Lung microvascular endothelial cell (primary cell): ENCODE measurements at places on chromosomes 2 and 18. TPM values are rescaled to one million over a fixed set of nuclear protein-coding genes. Genes with fewer than 3 reads are reported as not detected.

CCDC74B gene
- 0.79 and 1.5 TPM in 2 replicates for total RNA-seq

CBLN2 gene
- total RNA-seq = under 0.01 TPM in 1 of 2 replicates, not detected in the other

IL36B gene
- total RNA-seq = not detected in 2 replicates

GRCh38 chr2:168780669-168781071 lies 21.8 kb upstream of the NOSTRIN start:
- DNase-seq = peak; percentile 96

- no peak for DNase-seq
Observed at GRCh38 chr2:174322746-174323145, 12.0 kb upstream of the SP9 start.

- DNase-seq = peak; percentile 26
Observed at GRCh38 chr18:48997985-48998831, 47.4 kb upstream of the SMAD7 start.

GRCh38 chr2:39476524-39476923 lies 39.4 kb upstream of the MAP4K3 start:
- DNase-seq = no peak

- no peak for DNase-seq
Observed at GRCh38 chr2:86378469-86378868, 41.0 kb upstream of the REEP1 start.

GRCh38 chr2:149160701-149161217 lies 122.3 kb downstream of the LYPD6B start:
- DNase-seq = no peak

DNA sequence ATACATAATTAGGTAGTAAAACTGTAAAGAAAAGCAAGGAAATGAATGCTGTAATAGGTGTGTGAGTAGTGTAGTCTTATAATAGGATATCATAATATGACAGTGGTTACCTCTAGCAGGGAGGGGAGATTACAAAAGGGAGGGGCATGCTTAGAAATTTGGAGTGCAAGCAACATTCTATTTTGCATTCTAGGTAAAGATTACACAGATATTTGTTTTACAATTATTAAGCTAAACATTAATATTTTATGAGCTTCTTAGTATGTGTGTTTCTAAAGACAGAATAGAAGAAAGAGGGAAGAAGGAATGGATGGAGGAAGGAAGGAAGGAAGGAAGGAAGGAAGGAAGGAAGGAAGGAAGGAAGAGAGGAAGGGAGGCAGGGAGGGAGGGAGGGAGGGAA lies 177.9 kb downstream of the PAX3 start:
- DNase-seq = no peak

DNA sequence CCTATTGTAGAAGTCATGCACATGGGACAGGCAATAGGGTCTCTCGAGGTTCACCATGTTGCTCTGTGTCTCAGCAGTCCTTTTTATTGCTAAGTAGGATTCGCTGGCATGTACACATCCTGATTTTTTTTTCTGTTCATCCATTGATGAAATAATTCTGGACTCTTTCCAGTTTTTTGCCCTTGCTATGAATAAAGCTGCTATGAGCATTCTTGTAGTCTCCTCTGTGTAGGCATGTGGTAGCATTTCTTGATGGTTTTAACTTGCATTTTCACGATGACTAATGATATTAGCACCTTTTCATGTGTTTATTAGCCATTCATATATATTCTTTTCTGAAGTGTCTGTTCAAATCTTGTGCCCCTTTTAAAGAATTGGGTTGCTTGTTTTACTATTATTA lies 65.8 kb upstream of the EDAR start:
- DNase-seq = no peak

DNA sequence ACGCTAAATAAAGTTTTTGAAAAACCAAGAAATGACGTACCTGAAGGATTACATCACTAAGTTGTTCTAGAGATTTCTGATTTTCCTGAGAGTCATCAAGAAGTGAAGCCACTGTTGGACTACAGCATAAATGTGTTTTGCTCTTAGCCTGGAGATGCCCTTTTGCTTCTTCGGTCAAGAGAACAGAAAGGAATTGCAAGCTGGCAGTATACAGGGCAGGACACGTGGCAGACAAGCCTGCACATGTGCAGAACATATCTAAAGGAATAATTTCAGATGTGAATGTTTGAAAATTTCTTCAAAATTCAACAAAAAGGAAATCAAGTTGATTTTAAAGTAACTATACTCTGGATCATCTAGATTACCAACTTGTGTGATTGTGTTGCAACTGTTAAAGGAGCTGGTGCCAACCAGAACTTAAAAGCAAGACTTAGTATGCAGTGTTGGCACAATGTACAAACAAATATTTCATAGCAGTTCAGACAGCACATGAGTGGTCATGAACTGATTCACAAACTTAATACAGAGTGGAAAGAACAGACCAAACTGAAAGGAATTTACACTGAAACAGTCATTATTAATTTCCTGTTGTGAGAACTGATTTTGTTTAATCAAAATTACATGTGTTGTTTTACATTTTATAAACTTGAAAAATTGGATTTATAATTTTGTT lies 100.4 kb upstream of the CD226 start:
- DNase-seq = peak; percentile 57

DNA sequence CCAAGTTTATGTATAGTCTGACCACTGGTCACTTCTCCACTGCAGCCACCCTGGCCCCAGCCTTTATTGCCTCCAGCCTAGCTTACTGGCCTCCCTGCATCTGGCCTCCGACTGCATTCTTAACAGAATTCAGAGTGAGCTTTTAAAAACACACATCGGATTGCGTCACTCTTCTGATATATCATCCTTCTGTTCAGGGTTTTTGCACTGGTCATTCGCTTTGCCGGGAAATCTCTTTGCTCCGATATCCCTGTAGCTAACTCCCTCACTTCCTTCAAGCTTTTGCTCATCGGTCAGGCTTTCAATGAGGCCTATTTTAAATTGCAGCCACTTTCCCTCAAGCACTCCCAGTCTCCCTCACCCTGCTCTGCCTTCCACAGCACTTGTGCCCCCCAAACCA lies 101.6 kb upstream of the DLX2 start:
- no peak for DNase-seq

DNA sequence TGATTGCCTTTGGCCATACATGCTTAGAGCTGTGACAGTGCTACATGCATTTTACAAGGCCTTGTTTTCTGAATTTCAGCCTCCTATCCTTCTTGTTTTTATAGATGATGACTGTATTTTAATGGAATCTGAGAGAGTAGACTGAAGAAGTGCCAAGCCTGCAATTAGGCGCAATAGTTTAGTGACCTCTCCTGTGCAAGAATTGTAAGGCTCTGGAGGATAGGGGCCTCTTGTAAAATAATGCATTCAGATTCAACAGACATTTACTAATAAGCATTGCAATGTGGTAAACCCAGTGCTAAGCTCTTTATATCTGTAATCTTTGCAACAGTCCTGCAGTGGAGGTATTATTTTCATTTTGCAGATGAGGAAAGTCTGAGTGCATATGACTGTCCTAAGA lies 105.5 kb downstream of the TDRD15 start:
- no peak for DNase-seq

DNA sequence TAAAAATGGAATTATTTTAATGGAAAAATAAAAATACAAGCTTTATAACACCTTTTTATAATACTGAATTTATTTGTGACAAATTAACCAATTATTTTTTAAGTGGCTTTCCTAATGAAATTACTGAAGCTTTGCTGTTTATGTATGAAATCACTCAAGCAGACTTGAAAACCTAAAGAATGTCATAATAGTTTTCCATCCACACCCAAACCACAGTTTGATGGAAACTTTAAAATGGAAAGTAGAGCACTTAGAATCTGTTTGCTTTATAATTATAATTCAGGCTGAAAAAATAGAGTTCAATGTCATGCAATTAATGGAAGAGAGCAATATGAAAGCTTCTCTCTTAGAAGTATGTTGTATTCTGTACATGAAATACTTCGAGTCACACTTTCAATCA lies 31.6 kb upstream of the WDR75 start:
- DNase-seq = no peak

DNA sequence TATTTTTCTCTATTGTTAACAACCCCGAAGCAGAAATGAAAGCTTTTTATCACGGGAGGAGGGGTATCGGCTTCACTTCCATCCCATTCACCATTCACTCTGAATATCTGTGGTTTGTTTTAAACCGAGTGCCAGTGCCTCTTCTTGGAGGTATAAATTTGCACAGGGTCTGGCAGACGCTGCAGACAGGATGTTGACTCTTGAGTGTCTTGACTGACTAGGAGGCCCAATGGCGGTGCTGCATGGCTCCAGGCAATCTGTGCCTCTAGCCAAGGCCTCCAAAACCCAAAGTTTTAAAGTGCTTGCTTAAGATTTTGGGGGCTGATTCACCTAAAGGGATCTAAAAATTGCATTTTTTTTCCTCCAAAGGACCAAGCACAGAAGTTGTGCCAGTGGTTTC lies 183.8 kb downstream of the LTBP1 start:
- no peak for DNase-seq

DNA sequence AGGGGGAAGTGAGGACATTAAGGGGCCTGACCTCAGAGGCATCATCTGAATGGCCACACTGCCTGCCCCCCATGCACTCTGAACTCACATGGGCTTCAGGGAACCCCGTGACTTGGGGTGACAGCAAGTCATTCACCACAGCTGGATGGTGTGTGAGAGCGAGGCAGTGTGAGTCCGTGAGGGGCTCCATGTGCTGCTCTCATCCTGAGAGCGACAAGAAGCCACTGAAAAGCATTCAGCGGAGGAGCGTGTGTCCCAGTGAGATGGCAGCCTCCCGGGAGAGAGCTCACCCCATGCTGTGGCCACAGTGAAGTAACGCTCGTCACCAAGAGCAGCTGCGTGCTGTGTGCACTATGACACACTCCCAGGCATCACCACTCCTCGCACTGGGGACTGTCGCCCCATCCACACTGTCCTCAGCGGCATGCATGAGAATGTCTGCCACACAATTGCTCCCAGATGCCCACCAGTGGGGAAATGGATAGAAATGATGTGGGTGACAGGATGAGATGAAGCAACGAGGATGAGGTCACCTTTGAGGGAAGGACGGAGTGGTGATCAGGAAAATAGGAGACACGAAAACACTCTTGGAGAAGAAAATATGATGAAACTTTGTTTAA lies 213.0 kb upstream of the RAB6C start:
- DNase-seq = no peak

- DNase-seq = peak; percentile 49
Observed at GRCh38 chr18:48975817-48976649, 25.3 kb upstream of the SMAD7 start.

DNA sequence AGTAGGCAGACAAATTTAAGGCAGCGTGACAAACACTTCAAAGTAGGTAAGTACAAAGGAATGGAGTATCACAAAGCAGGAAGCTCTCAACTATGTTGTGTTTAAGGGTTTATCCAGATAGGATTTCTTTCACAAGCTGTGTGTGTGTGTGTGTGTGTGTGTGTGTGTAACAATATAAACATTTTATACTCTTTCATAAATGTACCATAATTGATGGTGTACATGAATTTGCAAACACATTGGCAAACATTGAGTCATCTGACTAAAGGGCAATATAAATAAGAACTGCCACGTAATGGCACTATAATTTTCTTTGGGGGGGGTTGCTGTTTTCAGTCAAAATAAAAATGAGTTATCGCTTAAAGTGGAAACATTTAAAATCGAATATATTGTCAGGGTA lies 1004.4 kb upstream of the DDX18 start:
- DNase-seq = no peak

- no peak for DNase-seq
Observed at GRCh38 chr2:23589739-23590138, 204.8 kb downstream of the KLHL29 start.

DNA sequence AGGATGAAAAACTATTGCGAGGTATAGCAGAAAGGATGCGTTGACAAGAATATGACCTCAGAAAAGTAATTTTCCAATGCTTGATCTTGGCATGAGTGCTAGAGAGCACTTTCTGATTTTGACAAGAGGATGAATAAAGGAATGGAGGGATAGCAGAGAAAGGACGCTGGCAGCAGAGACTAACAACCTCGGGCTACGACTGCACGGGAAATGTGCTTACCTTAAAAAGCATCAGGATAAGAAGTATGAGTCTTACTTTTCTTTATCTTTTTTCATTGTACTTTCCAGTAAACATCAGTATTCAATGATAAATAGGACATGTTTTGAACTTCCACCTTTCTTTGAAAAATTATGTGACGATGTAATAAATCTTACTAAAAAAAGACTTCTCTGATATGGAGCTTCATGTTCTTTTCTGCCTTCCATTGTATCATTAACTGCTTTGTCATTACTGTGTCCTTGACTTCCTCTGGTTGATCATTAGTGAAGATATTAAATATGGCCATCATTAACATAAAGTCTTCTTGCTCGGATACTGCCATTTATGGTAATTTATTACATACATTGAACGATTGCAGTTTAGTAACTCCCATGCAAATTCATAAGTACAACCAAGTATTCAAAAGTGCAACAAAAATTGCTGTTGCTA lies 265.6 kb downstream of the DSEL start:
- DNase-seq = no peak

DNA sequence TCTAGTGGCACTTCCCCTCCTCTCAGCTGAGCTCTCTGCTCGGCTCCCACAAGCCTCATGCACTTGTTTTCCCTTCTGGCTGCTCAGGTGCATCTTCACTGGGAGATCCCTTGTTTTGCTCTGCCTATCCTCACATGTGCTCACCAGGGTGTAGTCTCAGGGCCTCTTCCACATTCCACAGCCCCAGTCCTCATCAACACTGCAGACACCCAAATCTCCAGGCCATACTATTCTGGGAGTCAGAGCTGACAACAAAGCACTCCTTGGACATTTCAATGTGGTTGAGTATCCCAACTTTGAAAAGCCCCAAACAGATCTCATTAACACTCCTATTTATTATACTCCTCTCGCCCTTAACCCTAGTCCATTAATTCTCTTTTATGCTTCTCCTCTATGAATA lies 71.3 kb downstream of the CCDC93 start:
- DNase-seq = no peak

DNA sequence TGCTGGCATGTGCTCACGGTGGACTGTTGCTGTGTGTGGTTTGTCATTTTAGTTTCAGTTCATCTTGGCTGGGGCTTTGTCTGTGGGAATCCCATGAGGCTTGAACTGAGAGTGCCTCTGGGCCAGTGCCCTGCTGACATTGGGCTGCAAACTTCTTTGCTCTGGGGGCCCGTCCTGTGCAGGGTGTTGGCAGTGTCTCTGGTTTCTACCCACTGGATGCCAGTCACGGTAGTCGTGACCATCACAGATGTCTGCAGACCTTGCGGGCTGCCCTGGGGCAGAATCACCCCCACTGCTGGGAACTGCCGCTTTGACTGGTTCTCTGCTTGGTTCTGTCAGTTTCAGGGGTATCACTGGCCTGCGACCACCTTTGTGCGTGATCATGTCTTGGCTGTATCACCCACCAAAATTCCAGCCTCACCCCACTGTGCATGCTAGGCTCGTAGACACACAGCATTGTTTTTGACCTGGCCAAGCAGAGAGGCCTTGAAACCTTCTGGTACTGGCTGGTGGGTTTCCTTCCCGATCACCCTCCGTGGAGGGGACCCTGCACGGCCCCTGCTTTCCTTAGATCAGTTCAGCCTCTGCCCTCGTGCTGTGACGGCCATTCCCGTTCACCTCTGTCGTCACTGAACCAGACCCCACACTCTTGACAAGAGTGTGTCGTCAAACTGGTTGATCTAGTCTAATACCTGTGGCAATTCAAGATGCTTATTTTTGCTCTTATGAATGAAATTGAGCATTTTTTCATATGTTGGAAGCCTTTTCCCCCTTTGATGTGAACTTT lies 57.6 kb downstream of the KCNG2 start:
- no peak for DNase-seq
